ENCODE measurements at places on chromosomes 4 and X.

DNA sequence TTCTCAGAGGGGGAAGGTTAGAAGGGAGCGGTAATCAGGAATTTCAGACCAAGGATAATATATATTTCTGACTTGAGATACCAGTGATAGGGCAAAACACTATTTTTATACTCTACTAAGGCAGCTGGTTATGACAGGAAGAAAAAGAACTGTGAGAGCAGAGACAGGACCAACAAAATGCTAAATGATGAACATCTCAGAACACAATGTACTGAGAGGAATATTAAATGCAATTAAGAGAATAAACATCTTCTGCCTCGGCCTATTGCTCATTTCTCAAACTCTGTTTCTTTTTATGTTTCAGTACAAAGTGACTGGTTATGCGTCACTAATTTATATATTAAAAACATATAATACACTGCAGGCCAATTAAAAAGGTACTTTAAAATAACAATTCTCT, 122.0 kb upstream of the RLIM start:
- no peak for DNase-seq

- DNase-seq, result no peak
Measured at GRCh38 chr4:33941854-33942253, 2302.5 kb downstream of the ARAP2 start.

- no peak for DNase-seq
Measured at GRCh38 chr4:154471032-154471431, 20.6 kb downstream of the DCHS2 start.

GRCh38 chr4:137960371-137961050, 281.6 kb downstream of the SLC7A11 start:
- no peak for DNase-seq

DNA sequence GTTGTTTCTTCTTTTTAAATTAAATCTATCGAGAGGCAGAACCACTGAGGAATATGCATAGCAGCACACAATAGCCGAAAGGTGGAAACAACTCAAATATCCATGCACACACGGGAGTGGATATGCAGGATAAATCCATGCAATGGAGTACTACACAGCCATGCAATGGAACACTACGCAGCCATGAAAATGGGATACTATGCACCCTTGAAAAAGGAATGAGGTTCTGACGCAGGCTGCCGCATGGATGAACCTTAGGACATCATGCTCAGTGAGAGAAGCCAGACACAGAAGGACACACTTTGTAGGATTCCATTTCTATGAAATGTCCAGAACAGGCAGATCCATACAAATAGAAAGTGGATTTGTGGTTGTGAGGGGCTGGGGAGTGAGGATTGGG, 18.4 kb upstream of the P2RY8 start:
- DNase-seq, result no peak

DNA sequence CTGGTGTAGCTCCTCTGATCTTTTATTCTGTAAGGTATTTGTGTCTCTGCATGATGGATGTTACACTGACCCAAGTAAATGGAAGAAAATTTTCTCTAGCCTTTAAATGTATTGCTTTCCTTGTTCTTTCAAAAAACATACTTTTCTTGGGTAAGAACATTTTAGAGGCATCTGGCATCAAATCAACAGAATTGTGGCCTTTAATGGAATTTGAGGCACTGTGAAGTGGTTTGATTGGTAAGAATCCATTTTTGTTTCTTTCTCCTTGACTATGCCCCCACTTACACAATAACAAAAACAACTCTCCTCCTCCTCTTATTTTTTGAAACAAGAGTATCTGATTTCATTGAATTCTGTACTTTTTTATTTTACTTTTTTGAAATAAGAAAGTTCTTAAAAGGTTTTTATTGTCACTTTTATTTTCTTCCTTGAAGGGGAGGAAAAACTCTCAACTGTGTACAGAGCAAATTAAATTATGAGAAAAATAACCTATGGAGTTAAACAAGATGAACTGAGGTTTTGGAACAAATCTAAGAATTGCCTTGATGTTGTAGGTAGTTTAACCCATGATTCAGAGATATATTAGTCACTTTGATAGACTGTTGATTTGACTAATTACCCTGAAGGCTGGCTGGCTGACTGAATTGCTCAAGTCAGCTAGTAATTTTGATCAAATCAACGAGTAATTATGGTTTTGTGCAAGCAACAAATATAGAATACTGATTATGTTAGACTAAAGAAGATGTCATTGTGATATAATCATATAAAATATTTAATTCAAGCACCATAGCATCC, 146.4 kb downstream of the FHIP1A start:
- DNase-seq, result no peak

- no peak for DNase-seq
Measured at GRCh38 chr4:148273501-148273986, 168.7 kb downstream of the NR3C2 start.

DNA sequence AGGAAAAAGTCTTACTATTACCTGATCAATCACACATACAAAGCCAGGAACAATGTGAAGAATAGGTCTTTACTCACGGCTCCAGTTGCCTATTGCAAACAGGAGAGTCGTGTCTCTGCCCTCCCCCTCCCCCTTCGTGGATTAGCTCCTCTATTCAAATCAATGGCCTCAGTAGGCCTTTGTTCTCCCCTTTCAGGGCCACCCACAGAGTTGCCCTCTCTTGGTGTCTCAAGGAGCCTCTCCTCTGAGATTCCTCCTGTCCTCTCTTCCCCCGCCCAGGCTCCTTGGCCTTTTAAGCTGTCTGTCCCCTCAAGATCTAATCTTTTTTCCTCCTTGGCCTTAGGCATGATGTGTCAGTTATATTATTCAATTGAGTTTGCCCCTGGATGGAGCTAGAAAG, 107.2 kb upstream of the NALF2 start:
- no peak for DNase-seq

GRCh38 chrX:23952984-23953907, 45.4 kb downstream of the CXorf58 start:
- peak; percentile 58 for DNase-seq

DNA sequence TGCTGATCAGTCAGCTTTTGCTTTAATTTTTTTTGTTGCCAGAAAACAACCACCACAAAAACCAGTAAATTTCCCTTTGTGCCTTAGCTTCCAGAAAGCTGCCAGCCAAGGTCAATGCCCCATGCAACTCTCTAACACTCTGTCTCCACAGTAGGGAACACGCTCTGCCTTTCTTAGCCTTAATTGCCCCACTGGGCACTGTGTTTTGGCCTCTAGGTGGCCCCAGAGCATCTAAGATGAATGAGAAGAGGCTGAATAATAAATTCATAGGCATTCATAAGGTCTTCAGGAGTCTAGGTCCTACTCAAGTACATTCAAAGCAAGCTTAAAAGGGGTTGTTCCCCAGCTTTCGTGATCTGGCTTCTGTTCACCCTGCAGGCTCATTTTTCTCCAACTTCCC, 57.7 kb upstream of the PASD1 start:
- no peak for DNase-seq

GRCh38 chr4:82754513-82755165, 44.0 kb downstream of the SCD5 start:
- no peak for DNase-seq

DNA sequence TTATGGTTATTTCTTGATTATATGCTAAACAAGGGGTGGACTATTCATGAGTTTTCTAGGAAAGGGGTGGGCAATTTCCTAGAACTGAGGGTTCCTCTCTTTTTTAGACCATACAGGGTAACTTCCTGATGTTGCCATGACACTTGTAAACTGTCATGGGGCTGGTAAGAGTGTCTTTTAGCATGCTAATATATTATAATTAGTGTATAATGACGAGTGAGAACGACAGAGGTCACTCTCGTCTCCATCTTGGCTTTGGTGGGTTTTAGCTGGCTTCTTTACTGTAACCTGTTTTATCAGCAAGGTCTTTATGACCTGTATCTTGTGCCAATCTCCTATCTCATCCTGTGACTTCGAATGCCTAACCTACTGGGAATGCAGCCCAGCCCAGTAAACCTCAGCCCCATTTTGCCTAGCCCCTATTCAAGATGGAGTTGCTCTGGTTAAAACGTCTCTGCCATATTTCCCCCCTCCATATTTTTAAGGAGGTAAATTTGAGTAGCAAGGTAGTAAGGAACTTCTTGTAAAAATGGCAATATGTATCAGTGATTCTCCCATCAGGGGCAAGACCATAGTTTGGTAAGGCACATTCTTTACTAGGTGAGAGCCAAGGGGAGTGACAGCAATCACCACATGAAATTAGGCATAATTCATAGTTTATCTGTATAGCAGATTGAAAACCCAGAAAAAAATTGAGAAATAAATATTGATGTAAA, 2.6 kb downstream of the CXCL2 start:
- DNase-seq, result no peak

DNA sequence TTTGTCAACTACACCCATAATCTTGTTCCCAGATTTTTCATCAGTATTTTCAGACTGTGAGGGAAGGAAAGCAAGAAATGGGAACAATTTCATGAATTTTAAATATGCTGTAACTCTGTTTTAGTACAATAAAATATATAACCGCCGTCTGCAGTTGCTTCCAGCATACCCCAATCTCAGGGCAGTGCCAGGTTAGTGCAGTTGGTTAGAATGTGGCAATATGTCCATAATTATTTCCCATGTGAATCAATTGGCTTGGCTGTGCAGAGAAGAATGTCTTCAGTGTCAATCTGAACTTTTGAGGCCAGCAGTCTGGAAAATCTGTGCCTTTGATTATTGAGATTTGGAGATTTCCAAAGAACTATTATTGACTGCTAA, 5.0 kb upstream of the MMAA start:
- DNase-seq, result no peak

- DNase-seq, result no peak
Measured at GRCh38 chr4:37812713-37813112, 13.8 kb upstream of the PGM2 start.

DNA sequence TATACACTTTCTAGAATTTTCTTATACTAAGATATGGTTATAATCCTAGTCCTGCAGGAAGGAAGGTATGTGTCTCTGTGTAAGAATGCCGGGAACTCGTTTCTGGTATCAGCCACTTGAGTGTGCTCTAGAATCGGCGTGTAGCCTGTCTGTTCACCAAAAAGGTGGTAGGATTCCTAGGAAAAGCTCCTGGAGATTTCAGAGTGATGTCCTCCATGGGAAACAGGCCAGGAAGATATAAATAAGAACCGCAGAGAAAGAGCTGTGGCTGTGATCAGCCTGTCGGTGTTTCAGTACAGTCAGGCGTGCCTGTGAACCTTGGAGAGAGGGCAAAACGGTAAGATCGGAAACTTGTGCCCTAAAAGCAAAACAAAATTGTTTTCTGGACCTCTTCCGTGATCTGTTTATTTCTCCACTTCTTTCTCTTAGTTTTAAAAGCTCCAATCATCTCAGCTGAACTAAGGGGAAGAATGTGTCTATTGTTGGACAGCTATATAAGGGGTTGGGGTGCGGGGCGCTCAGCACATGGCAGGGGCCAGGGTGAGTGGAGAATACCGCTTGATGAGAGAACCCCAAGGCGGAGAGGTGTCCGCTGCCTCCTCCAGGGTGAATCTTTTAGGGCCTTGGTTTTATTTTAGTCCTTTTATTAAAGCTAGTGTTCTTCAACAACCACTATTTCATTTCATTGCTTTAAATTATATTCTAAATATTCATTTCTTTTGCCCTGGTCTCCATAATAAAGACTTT, 303.8 kb upstream of the TENM3 start:
- DNase-seq, result no peak

DNA sequence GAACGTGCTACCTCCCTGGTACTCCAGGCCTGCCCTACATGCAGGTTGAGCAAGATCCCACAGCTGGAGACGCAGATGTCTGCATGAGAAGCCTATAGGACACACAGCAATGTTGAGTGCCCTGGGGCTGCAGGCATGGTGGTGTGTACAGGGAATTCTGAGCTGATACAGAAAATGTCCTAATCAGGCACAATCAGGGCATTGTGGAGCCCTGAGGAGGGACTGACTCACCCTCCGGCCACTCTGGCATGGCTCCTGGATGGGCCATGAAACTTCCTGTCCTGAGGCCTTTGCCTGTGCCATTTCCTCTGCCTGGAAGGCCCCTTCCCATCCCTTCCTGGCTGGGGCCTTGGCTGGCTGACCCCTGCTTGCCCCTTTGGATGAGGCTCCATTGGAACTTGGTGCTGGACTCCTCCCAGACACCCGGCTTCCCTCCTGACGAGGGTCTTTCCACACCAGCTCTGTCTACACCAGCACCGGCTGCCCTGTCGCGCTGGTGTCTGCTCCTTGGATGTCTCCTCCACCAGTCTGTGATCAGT, 16.7 kb upstream of the AFAP1 start:
- no peak for DNase-seq

- DNase-seq, result no peak
Measured at GRCh38 chr4:19729886-19730651, 521.6 kb upstream of the SLIT2 start.

GRCh38 chr4:87523307-87523706, 5.9 kb downstream of the SPARCL1 start:
- no peak for DNase-seq
